ENCODE measurements at places on chromosomes 7 and 10.

DNA sequence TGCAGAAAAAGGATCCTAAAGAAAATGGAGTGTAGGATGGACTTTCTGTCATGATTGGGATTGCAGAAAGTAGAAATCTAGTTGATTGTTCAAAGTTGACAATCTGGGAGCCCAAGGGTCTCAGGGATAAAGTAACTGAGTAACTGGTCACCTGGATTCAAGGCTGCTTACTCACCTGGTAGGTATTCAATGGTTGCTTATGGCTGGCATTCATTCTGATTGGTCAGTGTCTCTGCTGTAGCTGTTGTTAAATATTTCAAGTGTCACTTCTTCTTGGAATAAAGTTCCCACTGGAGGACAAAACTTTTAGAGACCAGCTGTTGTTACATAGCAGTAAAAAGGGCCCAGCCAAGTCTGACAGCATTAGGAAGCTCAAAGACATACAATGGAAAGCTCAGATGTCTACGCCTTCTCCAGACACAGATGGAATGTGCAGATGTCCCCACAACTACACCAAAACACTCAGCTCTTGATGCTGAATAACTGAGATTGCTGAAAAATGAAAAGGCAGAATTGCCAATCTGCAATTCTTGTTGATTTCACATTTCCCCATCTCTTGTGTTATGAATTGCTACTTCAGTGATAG is 106.9 kb downstream of the ZNF467 start:
- DNase-seq: no peak

- no peak for DNase-seq
These were observed 22.4 kb downstream of the LIMK1 start for GRCh38 chr7:74105992-74106391.

GRCh38 chr10:75450644-75451640 is 19.5 kb downstream of the LRMDA start:
- DNase-seq: no peak

DNA sequence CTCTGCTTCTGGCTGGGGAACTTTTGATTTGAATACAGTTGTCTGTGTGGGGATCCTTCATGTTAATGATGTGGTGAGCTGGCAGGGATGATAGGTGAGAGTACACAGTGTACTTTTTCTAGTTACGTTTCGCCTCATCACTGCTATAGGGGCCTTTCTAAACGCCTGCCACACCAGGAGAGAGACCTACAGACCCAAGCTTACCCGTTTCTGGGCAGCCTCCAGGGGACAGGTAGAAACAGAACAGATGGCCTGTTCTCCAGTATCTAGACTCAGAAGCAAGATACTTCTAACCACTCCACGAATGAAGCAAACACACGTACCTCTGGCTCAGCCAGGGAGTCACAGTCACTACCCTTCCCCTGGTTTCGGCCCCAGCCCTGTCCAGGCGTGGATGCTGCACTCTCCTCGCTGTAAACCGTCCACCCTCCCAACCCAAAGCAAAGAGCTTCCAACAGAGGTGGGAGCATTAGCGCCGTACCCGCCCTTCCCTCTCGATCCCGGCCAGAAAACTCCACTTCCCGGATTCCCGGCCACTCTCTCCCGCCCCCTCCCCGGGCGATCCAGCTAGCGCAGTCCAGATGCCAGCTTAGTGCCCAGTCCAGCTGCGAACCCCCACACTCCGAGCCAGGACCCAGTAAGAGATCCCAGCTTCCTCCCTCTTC is 1.2 kb downstream of the CCDC6 start:
- no peak for DNase-seq

- DNase-seq: peak; percentile 2
These were observed 232.6 kb upstream of the FERD3L start for GRCh38 chr7:19377611-19378344.

GRCh38 chr10:30063099-30063498 is 3.7 kb upstream of the JCAD start:
- DNase-seq: peak; percentile 86

GRCh38 chr7:139192014-139192706 is 38.9 kb upstream of the UBN2 start:
- DNase-seq: no peak

DNA sequence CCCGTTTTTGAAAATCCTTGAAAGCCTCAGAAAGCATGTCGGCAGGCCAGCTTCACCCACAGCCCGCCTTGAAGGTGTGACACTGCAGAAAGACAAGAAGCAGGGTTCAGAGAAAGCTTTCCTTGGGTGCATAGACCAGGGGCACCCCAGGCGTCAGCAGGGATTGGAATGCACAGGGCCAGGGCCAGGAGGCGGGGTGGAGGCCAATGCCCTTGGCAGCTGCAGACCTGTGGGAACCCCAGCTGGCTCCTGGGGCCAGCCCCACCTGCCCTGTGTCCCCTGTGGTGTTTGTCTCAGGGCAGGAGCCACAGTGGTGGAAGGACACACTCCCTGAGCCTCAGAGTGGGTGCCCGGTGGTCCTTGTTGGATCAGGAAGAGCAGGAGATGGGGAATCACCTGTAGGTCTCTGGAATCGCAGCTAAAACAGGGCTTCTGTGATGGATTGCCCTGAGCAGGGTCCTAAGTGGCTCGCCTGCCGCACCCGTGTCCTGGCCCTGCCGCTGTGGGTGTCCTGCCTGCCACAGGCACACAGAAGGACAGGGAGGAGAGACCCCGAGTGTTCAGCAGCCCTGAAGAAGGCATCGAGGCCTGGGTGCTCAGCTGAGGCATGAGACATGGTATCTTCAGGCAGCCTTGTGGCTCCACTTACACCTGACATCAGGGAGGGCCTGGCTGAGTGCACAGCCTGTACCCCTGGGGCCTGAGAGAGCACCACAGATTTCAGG is 32.5 kb downstream of the ANXA8 start:
- DNase-seq: no peak

Measured in AG09319 (cell line).